ENCODE measurements at places on chromosomes 4 and X.
A peak's percentile ranks its signal among the peaks of the same experiment; 100 is the strongest.

- no peaks in the 10 kb centered on the region for H3K27me3 ChIP-seq
- no peak overlapping the region for H3K27ac ChIP-seq
- peaks cover 48% of the 10 kb centered on the region for H3K36me3 ChIP-seq
- no peak overlapping the region for H3K4me3 ChIP-seq
- DNase-seq: no peak
- H3K4me1 ChIP-seq: peaks cover 2% of the 10 kb centered on the region
These were observed 15.0 kb downstream of the RBMX start for GRCh38 chrX:136865270-136866158.

- DNase-seq: no peak
- no peaks in the 10 kb centered on the region for H3K27me3 ChIP-seq
- H3K4me1 ChIP-seq: no peaks in the 10 kb centered on the region
- no peak overlapping the region for H3K4me3 ChIP-seq
- no peak overlapping the region for H3K27ac ChIP-seq
These were observed 62.0 kb downstream of the SLC4A4 start for GRCh38 chr4:71400810-71401209.

GRCh38 chrX:122790376-122791095 is 393.5 kb upstream of the GRIA3 start:
- H3K27me3 ChIP-seq: no peaks in the 10 kb centered on the region
- no peaks in the 10 kb centered on the region for H3K36me3 ChIP-seq
- no peak overlapping the region for H3K4me3 ChIP-seq
- no peaks in the 10 kb centered on the region for H3K4me1 ChIP-seq
- no peak for DNase-seq

- no peak overlapping the region for H3K27ac ChIP-seq
- no peak overlapping the region for H3K4me3 ChIP-seq
- H3K36me3 ChIP-seq: no peaks in the 10 kb centered on the region
- no peaks in the 10 kb centered on the region for H3K4me1 ChIP-seq
- no peak for DNase-seq
- no peaks in the 10 kb centered on the region for H3K27me3 ChIP-seq
These were observed 183.0 kb downstream of the LDB2 start for GRCh38 chr4:16715482-16715881.

DNA sequence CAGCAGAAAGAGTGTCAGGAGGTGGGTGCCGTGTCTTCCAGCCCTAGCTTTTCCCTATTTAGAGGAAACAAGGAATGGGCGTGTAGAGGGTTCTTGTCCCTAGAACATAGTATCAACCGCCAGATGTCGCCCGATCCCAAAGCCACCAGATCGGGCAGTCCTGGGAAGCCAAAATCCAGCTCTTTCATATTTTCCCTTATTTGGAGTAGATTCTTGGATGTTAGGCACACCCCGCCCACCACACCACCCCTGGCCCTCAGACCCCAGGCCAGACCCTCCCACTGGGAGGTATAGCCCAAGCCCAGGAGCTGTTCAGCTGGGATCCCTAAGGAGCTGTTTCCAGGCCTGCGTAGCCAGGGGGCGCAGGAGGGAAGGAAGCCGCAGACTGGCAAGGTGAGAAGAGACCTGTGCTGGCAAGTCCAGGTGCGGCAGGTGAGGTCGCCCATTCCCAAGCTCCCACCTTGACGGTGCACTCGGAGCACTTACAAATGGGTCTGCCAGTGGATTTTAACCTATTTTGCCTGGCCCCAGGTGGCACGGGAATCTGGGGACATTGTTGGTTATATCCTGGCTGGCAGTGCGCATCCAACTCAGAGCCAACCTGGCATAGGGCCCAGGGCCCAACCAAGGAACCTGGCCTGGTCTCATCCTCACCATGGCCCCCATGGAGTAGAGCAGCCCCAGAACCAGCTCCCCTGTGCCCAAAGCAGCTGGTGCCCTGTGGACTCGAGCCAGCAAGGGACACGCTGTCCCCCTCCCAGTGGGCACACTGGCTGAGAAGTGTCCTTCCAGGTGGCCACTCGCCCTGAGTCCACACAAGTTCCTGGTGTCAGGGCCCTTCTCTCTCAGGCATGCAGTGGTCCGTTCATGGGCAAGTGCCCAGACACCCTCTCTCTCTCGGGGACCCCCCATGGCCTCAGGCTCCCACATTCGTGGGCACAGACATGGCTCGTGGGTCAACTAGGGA is 811 bp downstream of the FLNA start:
- no peaks in the 10 kb centered on the region for H3K27me3 ChIP-seq
- H3K4me1 ChIP-seq: peaks cover 56% of the 10 kb centered on the region
- no peaks in the 10 kb centered on the region for H3K36me3 ChIP-seq
- no peak overlapping the region for H3K27ac ChIP-seq
- peak overlapping the region; percentile 24 for H3K4me3 ChIP-seq
- DNase-seq: peak; percentile 65

DNA sequence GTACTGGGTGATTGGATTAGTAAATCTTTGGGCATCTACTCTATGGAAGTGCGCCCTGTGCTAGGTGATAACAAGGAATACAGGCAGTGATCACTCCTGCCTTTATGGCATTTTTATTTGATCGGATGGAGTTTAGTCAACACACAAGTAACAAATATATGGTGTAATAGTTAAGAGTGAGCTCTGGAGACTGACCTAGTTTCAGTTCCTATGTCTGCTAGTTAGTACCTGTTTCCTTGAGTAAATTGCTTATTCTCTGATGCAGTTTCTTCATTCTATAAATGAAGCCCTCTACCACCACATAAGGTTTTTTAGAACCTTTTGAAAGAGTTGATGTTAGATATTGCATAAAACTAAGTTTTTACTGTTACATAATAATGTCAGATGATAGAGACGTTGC is 134.6 kb downstream of the KDM6A start:
- H3K36me3 ChIP-seq: peaks cover 3% of the 10 kb centered on the region
- no peak overlapping the region for H3K4me3 ChIP-seq
- peaks cover 2% of the 10 kb centered on the region for H3K4me1 ChIP-seq
- H3K27me3 ChIP-seq: no peaks in the 10 kb centered on the region
- no peak overlapping the region for H3K27ac ChIP-seq
- DNase-seq: no peak

GRCh38 chr4:70943114-70943513 is 40.9 kb downstream of the MOB1B start:
- DNase-seq: no peak
- H3K4me3 ChIP-seq: no peak overlapping the region
- H3K27ac ChIP-seq: no peak overlapping the region

- no peak for DNase-seq
- H3K4me3 ChIP-seq: no peak overlapping the region
- no peak overlapping the region for H3K27ac ChIP-seq
- no peaks in the 10 kb centered on the region for H3K4me1 ChIP-seq
- no peaks in the 10 kb centered on the region for H3K36me3 ChIP-seq
- no peaks in the 10 kb centered on the region for H3K27me3 ChIP-seq
These were observed 19.9 kb downstream of the ANK2 start for GRCh38 chr4:113069212-113069892.

DNA sequence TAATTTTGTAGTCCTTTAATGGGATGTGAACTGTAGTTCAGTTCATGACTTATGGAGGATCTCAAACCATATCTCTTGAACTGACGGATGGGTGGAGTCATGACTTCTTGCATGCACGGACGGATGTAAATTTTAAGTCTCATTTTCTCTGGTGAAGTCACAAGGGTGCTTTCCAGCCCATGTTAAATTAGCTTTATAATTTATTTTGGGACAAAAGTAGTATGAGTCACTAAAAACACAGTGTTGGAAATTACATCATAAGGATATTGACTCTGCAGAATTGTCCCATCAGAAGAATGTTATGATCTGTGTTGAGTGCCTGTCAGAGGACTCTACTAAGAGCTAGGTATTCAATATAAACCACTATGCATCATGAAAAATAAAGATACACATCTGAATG is 6.8 kb upstream of the PAGE5 start:
- H3K27ac ChIP-seq: no peak overlapping the region
- H3K4me1 ChIP-seq: no peaks in the 10 kb centered on the region
- no peak overlapping the region for H3K4me3 ChIP-seq
- H3K27me3 ChIP-seq: no peaks in the 10 kb centered on the region

GRCh38 chr4:136012220-136012619 is 1520.1 kb downstream of the PCDH18 start:
- no peak overlapping the region for H3K4me3 ChIP-seq
- H3K4me1 ChIP-seq: no peaks in the 10 kb centered on the region
- no peak overlapping the region for H3K27ac ChIP-seq
- no peak for DNase-seq
- no peaks in the 10 kb centered on the region for H3K27me3 ChIP-seq

- H3K27ac ChIP-seq: no peak overlapping the region
- DNase-seq: no peak
- H3K4me3 ChIP-seq: no peak overlapping the region
These were observed 13.6 kb upstream of the ABLIM2 start for GRCh38 chr4:8171984-8172924.

DNA sequence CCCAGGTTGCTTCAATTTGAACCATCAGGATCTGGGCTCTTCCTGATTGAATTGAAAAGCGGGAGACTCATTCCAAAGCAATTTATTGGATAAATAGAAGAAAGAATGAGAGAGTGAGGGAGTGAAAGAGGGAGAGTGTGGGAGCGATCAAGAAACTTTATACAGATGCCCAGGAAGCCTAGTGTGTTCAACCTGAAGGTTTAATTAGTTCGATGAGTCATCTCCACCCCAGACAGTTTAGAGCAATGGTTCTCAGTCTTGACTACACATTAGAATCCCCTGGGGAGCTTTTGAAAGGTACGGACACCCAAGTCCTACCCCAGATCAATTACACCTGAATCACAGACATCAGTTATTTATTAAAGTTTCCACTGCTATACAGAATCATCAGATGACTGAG is 61.5 kb downstream of the GEMIN8 start:
- H3K4me3 ChIP-seq: no peak overlapping the region
- no peak for DNase-seq
- H3K4me1 ChIP-seq: no peaks in the 10 kb centered on the region
- H3K27ac ChIP-seq: no peak overlapping the region

All from CD4-positive, alpha-beta T cell (primary cell).